ENCODE measurements at places on chromosomes 16 and 17.
A peak's percentile ranks its signal among the peaks of the same experiment; 100 is the strongest.

GRCh38 chr16:89422905-89423630 lies 67.3 kb downstream of the ANKRD11 start:
- DNase-seq, result peak; percentile 47

DNA sequence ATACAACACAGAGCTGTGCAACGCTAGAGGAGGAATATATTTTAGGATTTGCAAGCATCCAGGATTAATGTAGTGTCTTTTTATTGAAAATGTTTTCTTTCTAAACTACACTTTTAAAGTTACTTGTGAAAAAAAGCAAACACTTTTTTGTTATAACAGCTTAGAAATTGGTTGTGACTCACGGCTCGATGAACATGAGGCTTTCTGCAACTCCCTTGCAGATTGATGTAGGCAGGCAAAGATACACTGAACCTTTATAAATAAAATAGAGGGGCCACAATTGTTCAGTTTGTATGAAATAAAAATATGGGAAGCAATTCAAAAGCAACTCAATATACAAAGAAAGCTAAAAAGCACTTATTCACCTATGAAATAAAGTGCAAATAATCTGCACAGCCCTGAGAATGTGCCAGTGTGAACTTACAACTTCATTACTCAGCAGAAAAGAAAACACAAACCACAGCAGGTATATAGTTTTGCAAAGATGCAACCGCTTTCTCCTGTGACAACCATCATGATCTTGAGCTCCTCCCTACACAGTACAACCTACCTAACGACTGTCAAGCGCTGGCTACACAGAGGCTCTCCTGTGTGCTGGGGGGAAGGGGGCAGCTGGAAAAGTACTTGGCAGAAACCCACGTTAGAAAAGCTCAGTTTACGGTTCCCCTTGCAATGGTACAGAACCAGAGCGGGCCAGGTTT lies 948 bp downstream of the LUC7L start:
- DNase-seq, result no peak

GRCh38 chr16:18800775-18801144 lies 589 bp downstream of the ARL6IP1 start:
- DNase-seq, result no peak

DNA sequence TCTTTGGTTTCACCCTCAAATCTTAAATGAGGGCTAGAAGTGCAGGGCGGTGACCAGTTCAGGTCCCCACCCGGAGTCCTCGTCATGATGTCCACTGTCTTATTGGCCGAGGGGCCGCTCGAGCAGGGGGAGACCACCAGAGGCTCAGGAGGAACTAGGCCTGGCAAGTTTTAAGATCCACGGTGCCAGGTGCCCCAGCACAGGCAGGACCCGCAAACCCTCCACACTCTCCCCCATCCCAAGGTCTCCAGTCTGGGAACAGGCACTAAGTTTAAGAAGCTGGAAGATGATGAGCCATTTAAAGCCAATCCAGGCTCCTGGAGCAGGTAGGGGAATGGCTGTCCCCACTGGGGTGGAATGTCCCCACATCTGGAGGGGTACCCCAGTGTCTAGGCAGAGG lies 4.1 kb downstream of the DLX3 start:
- DNase-seq, result no peak

- no peak for DNase-seq
Observed at GRCh38 chr17:58325976-58326468, 2.6 kb downstream of the TSPOAP1 start.

DNA sequence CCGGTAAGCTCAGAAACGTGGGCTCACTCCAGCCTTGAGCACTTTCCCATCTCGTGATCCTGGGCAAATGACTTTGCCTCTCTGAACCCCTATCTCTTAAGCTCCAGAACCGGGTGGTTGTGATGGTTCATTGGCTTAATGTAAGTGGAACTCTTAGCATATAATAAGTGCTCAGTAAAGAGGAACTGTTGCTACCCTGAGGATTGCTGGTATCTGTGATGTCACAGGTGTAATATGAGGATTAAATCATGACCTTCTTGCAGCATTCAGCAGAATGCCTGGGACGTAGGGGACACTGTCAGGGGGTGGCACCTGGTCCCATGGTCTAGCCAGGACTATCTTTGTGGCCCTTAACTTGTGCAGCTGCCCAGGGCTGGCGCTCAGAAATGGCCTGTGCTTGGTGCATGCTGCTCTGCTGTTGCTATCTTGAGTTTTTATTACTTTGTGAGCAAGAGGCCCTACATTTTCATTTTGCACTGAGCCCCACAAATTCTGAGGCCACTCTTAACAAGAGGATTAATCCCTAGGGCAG lies 68.8 kb downstream of the SREBF1 start:
- DNase-seq, result no peak

DNA sequence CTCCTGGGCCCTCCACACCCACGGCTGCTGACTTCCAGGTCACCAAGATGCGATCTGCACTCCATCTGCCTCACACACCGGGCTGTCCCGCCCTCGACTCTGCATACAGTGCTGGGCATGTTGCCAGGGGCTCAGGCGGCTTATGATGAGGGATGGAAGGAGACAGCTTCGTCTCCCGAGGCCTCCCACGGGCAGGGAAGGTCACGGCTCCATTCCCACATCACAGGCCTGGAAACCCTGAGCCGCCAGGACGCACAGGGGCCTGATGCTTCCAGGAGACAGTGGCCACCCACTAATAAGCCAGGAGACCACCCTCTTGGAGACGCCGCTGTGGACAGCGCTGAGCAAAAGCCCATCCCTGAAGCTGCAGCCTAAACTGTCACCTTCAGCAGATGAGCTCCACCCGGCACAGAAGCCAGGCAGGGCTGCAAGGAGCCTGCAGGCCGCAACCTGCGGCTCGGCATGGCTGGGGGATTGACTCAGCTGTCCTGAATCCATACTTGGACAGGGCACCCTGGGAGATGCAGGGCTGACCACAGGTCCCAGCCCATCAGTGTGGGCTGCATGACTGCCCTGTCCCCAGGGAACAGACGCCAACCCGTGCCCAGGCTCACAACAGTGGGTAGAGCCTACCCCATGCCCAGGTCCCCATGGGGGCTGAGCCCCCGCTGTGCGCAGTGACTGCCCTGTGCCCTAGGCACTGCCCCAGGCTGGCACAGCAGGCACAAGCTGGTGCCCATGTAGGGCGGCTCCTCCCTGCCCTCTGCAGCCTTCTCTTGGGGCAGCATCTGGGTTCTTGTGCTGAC lies 34.4 kb downstream of the SLC7A5 start:
- DNase-seq, result no peak
